A549 treated with CORT108297 at 1 μM for 4 hours (cell line): ENCODE measurements at places on chromosomes 2 and 18. TPM values are rescaled to one million over a fixed set of nuclear protein-coding genes. Genes with fewer than 3 reads are reported as not detected.

NTSR2 gene
- 0.07 to 0.13 TPM in 2 of 5 replicates, not detected in the others for total RNA-seq

BMP10 gene
- not detected in 5 replicates for total RNA-seq

PIEZO2 gene
- 0.44 to 1.1 TPM (median 0.51 TPM) in 5 replicates for total RNA-seq

NAT8 gene
- not detected in 5 replicates for total RNA-seq
